ENCODE measurements at places on chromosomes 7 and 10.

DNA sequence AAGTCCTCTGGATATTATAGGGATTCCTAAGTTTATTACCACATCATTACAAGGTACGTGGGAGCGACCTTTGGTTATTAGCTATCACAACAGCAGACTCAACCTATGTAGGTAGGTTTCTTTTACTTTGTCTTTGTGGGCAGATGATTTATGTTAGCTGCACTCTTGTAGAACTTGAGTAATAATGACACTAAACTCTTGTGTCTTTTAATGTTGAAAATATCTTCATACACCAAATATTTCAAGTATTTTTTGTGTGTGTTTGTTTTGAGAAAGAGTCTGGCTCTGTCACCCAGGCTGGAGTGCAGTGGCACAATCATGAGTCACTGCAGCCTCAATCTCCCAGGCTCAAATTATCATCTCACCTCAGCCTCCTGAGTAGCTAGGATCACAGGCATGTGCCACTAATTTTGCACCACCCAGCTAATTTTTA, 19.2 kb upstream of the SUPV3L1 start:
- no peak for DNase-seq

DNA sequence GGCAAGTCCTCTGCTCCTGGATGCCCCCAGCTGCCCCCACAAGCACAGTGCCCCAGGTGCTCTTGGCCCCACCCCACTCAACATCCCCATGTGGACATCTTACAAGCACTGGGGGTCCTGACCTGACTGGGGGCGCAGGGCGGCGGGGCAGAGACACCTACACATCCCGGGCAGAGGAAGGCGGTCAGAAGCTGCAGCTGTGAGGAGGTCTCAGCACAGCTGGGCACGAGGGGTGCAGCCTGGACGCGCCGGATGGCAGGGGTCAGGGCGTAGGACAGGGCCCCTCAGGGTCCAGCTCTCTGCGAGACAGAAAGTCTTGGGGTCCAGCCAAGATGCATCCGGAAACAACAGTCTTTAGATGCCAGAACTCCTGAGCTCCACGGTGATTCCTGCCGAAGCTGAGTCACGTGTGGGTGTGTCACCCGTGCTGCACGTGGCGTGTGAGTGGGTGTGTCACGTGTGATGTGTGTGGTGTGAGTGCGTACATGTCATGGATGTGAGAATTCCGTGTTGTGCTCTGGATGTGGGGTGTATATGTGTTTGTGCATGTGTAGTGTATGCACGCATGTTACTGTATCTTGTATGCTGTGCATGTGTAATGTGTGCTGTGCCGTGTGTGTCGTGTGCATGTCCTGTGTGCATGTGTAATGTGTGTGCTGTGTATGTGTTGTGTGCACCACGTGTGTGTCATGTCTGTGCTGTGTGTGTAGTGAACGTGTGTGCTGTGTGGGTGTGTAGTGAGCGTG, 5.1 kb downstream of the VENTX start:
- no peak for DNase-seq

- no peak for DNase-seq
These were observed 9.8 kb downstream of the ALOX5 start for GRCh38 chr10:45383682-45384330.

DNA sequence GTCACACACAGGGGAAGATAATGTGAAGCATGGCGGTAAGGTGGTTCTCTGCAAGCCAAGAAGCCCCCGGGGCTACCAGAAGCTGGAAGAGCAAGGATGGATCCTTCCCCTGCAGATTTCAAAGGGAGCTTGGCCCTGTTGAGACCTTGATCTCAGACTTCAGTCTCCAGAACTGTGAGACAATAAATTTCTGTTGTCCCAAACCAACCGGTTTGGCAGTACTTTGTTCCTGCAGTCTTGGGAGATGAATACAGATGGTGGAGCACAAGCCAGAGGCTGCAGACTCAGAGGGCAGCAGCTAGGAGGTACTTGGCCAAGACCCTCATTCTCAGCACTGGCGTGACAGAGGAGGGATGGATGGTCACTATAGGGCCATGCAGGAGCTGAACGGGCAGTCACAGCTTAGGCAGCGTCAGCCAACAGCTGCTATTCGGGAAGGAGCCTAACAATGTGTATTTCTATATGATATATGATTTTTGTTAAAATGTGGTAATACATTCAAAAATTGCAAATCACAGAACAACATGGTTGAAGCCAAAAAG, 387.3 kb downstream of the TNS3 start:
- no peak for DNase-seq

DNA sequence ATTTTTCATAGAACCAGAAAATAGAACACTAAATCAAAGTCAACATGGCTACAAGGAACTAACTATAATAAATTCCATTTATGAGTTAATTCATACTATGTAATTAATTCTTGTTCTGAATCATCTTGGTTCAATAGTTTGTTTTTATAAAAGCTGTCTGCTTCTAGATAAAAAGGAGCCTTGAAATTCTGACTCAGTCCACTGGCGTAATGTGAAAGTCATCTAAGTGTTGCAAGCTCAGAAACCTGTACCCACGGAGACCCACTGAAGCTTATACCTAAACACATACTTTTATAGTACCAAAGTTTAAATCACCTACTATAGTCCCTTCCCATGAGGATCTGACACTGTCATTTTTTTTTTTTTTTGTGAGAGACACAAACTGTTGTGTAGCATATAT, 489.4 kb downstream of the SEMA3D start:
- no peak for DNase-seq

Data from GM12864 (cell line).